Cardiac fibroblast (primary cell): ENCODE measurements at places on chromosomes 12 and 14.

- peak; percentile 12 for DNase-seq
Observed at GRCh38 chr14:76022991-76023390, 37.4 kb downstream of the IFT43 start.

DNA sequence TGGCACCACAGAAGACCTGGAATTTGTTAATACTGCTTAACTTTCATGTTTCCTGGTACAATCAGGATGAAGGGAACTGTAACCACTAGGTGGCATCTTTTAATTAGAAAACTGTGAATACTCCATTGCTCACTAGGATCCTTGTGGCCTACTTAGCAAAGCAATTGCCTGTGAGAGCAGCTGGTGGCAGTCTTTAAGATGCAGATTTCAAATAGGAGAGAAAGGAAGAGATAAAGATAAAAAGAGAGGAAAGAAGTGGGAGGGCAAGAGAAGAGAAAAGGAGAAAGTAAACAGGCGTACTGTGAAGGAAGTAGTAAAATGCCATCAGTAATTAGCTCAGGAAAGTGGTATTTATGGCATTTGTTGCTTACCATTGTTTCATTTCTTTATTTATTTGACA is 114.5 kb downstream of the RAD51B start:
- DNase-seq, result peak; percentile 94

- DNase-seq, result no peak
Observed at GRCh38 chr14:61751475-61751989, 10.7 kb upstream of the SNAPC1 start.

- no peak for DNase-seq
Observed at GRCh38 chr12:50006280-50006679, 19.0 kb downstream of the RACGAP1 start.

DNA sequence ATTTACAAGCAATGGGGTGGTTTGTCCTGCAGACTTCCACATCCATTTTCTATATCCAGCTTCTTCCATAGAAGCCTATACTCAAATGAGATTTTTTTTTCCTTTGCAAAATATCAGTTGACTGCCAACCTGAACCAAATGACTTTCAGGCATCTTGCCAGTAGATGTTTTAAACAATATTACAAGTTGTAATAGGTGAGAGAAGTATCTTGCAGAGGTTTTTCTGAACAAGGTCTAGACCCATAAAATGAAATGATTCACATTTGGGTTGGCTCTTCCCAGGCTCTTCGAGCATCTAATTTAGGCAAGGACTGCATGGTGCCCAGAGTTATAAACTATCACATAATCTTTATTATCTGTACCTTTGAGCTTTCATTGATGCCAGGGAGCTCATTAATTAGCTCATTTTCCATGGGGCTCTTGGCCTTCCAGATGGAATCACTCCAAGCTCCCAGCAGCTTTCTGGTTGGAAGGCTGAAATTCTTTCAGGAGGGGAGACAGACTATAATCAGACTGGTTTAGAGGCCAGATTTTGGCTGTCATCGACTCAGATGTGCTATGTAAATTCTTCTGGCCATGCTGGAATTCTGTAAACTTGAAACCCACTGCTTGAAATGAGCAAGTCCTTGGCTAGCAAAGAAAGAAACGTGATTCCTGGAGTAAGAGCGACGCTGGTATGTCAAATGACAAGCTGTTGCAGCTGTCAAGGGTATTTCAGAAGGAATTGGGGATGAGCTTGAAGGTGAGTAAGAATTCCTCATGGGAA is 32.2 kb upstream of the DICER1 start:
- no peak for DNase-seq

DNA sequence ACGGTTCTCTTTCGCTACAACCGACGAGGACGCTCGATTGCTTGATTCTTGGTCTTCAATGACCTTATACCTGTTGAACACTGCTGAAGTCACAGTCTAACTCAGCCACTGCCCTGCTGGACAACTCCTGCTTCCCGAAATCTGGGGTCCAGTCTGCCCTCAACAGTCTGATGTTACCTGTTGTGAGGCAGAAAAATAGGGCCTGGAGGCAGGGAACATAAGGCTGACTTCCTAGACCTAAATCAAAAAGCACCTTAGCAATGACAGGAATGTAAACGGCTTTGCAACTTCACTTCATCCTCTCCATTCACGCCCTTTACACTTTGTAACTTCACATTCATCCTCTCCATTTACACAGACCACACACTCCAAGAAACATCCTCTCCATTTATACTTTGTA is 597 bp upstream of the GLTP start:
- no peak for DNase-seq

DNA sequence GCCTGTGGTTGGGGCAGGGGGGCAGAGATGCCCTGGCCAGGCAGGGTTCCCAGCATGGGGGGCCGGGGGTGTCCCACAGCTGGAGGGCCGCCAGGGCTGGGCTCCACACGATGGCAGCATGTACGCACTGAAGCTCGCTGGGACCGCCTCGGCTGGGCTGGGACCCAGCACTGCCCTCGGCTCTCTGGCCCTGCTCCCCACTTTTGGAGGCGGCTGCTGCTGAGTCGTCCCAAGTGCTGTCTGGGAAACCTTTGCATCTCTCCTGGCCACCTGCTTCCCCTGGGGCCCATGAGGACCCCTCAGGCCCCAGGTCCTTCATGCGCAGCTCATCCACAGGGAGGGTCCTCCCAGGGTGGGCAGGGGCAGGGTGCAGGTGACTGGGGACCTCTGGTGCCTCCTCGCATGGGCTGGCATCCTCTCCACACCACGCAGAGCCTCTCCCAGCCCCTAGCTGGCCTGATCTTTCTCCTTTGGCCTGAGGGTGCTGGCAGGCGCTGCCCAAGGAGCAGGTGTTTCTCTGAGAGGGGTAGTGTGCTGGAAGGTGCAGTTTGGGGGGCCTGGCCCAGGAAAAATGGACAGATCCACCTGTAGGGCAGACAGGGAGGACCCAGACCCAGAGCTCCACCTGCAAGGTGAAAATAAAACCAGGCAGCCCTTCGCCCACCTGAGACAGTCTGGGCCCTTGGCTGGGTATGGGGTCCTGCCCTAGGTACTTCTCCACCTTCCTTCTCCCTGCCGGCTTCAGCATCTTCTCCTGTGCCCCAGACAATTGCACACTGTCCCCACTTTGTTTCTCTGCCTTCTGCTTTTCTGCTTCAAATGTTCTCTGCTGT is 46.9 kb downstream of the DLK1 start:
- no peak for DNase-seq

DNA sequence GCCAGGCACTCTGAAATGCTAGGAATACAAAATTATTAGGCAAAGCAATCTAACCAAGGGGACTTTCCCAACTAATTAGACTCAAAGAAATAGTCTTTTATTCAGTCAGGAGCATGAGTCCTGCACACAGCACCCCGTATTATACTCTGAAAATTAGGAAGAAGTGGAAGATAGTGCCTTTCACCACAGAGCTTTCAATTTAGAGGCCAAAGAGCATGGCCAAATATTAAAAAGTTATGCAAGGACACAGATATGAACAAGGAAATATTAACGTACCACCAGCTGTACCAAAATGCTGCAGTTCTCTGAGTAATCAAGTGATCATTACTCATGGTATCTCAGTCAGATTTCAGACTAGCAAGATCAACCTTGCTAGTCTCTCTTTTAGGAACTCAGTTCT is 22.6 kb upstream of the MDM2 start:
- DNase-seq, result peak; percentile 79

- DNase-seq, result no peak
Observed at GRCh38 chr12:6093764-6094163, 30.7 kb downstream of the VWF start.

GRCh38 chr14:54300881-54301280 is 95.9 kb upstream of the CDKN3 start:
- DNase-seq, result no peak

DNA sequence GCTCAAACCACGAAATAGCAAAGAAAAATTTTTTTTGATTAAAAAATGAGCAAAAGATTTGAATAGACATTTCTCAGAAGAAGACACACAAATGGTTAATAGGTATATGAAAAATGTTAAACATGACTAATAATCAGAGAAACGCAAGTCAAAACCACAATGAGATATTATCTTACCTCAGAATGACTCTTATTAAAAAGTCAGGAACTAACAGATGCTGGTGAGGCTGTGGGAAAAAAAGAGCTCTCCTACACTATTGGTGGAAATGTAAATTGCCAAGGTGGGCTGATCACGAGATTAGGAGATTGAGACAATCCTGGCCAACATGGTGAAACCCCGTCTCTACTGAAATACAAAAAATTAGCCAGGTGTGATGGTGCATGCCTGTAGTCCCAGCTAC is 315.5 kb upstream of the FLRT2 start:
- peak; percentile 22 for DNase-seq

DNA sequence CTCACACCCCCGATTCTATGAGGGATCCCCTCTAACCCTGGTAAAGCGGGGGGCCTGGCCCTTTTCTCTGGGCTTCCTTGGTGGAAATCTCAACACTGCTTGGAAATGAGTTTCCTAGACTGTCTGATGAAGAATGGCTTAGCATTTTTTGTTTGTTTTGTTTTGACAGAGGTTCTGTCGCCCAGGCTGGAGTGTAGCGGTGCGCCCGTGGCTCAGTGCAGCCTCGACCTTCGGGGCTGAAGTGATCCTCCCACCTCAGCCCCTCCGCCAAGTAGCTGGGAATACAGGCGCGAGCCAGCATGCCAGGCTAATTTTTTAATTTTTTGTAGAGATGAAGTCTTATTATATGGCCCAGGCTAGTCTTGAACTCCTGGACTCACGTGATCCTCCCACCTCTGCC is 30.3 kb downstream of the TC2N start:
- DNase-seq, result no peak

DNA sequence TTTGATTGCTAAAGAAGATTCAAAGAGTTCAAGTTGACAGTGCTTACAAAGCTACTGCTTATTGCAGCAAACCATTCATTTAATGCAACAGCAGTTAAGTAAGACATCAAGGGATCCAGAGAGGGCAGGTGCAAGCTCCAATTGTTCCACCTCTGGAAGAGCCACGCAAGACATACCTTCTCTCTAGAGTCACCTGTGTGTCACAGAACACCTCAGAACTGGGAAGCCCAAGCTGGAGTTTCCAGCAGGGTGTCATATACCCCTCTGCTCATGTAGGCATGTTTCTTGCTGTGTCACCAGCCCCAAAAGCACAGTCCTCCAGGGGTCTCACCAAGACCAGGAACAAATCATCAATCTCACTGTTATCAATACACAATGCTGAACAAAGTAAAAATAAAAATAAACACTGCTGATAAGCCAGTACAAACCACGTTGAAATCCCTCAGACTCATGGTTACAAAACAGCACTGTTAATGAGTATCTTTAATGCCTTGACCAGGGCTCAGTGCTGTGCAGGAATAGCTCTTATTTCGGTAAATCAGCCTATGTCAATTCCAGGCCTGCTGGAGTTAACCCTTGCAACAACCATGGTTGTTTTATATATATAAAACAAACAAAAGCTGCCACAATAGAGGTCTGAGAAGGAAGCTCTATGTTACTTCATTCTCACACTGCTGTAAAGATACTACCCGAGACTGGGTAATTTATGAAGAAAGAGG is 37.4 kb upstream of the BATF start:
- no peak for DNase-seq

DNA sequence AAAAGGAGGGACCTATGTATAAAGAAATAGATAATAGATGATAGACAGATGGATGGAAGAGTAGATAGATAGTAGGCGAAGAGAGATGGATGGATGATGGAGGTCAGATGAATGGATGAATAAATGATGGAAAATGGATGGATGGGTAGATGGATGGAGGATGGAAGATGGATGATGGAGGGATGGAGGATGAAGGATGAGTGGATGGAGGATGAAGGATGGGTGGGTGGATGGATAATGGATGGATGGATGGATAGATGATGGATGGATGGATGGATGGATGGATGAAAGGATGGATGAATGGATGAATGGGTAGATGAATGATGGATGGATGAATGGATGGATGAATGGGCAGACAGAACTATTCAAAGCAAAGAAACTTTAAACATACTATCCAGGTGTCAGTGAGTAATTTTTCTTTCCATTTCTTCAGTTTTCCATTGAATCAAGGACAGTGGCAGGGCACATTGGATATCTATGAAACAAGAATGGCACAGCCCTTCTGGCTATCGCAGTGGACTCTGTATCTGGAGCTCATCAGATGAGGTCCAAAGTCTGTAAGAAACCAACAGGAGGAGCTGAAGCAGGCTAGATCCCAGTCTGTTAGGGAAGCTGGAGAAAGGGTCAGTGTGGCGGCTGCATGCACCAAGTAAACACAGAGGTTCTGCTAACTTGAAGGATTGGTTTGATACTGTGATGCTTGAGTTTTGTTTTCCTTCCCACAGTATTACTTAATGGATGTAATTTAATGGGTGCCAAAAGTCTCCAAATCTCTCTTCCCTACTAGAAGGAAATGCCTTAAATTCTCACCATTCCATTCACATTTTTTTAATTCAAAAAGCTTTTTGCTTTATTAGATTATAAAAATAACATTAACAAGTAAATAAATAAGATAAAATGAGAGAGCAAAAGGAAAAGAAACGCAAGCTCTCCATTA is 18.1 kb upstream of the MED13L start:
- peak; percentile 76 for DNase-seq

DNA sequence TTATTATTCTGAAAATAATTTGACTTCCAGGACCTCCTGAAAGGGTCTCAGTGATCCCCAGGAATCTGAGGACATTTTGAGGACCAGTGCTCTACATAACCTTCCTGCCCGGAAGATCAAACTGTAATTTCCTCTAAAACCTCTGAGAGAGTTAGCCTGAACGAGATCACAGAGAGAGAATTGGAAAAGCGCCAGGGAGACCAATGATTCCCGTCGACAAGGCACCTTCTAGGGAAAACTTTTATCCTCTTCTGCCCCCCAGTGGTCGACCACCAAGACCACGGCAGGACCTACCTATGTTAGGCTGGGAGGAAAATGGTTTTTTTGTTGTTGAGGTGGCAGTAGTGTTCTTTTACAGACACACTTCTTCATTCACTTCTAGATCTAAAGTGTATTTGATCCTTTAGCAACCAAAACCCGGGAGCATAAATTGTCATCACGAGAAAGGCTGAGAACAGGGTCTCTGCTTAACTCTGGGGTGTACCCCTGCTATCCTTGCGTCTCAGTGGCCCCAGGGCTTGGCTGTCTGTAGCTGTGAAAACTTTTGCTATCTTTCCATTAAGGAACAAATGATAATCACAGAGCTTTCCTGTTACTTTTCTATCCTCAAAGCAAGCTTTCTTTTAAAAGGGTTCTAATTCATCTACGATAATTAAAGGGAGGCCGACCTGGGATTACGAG is 62.9 kb upstream of the NID2 start:
- DNase-seq, result peak; percentile 99

- DNase-seq, result no peak
Observed at GRCh38 chr14:77989441-77989991, 180.7 kb upstream of the NRXN3 start.

- DNase-seq, result no peak
Observed at GRCh38 chr12:110050927-110051326, 2.6 kb upstream of the C12orf76 start.
